ENCODE measurements at places on chromosomes 7 and 10. TPM values are rescaled to one million over a fixed set of nuclear protein-coding genes. Genes with fewer than 3 reads are reported as not detected.

Gene LRRD1
- 0.13 TPM for total RNA-seq

Gene ZNF117
- total RNA-seq: 20.3 TPM

Gene BAG3
- total RNA-seq: 42.1 TPM

Gene LRRC18
- total RNA-seq: not detected

Gene PIK3CG
- 2.2 TPM for total RNA-seq

Gene CYP51A1
- total RNA-seq: 48.9 TPM

Gene CADPS2
- 33.1 TPM for total RNA-seq

Gene SEPTIN14
- not detected for total RNA-seq

Gene HGF
- 31.4 TPM for total RNA-seq

Gene GALNT17
- 38.7 TPM for total RNA-seq

Gene POLR2J2
- total RNA-seq: 10.3 TPM

Gene CH25H
- total RNA-seq: not detected

Gene CD36
- total RNA-seq: 137 TPM

Gene FAM131B
- total RNA-seq: 0.11 TPM

Gene OTUD1
- 23.9 TPM for total RNA-seq

Gene FLNC
- total RNA-seq: 12.6 TPM

Gene CPA2
- total RNA-seq: not detected

Gene CPED1
- 19.6 TPM for total RNA-seq

Gene SLC35B4
- 8.2 TPM for total RNA-seq

Gene ASB15
- total RNA-seq: not detected

Gene SFRP4
- total RNA-seq: 21.8 TPM

Gene CDNF
- total RNA-seq: 2.6 TPM

Gene PLAU
- total RNA-seq: 13.3 TPM

Gene AGR2
- total RNA-seq: 2.6 TPM

Gene ELAPOR2
- total RNA-seq: 25.4 TPM

Gene ACHE
- 1.0 TPM for total RNA-seq

Gene DNAJC9
- 17.6 TPM for total RNA-seq

Gene MRLN
- not detected for total RNA-seq

Gene NUB1
- 71.1 TPM for total RNA-seq

Gene PILRA
- total RNA-seq: 6.4 TPM

Gene FAM25C
- total RNA-seq: not detected

Gene GSTO2
- 14.3 TPM for total RNA-seq

Gene ZNF804B
- total RNA-seq: 49.1 TPM

Gene ANXA8
- 0.40 TPM for total RNA-seq

Gene MEOX2
- total RNA-seq: 7.5 TPM

Gene VPS37D
- total RNA-seq: 3.9 TPM

Gene STEAP4
- 78.5 TPM for total RNA-seq

Gene WNT8B
- not detected for total RNA-seq

Gene FAM24B
- total RNA-seq: 1.4 TPM

Gene STRIP2
- 0.54 TPM for total RNA-seq

Gene NEUROD6
- not detected for total RNA-seq

Gene HUS1
- 83.8 TPM for total RNA-seq

Gene PHYHIPL
- total RNA-seq: not detected

Gene NPY4R
- not detected for total RNA-seq

Measured in thyroid gland (tissue), 4 donors.